Thoracic aorta (tissue), 2 donors: ENCODE measurements at places on chromosomes 3 and 15. TPM values are rescaled to one million over a fixed set of nuclear protein-coding genes. Genes with fewer than 3 reads are reported as not detected.

The SUSD5 gene
- 259 TPM for total RNA-seq

The DOCK3 gene
- 0.14 TPM for total RNA-seq

The CXCR6 gene
- total RNA-seq, result 4.9 TPM

DNA sequence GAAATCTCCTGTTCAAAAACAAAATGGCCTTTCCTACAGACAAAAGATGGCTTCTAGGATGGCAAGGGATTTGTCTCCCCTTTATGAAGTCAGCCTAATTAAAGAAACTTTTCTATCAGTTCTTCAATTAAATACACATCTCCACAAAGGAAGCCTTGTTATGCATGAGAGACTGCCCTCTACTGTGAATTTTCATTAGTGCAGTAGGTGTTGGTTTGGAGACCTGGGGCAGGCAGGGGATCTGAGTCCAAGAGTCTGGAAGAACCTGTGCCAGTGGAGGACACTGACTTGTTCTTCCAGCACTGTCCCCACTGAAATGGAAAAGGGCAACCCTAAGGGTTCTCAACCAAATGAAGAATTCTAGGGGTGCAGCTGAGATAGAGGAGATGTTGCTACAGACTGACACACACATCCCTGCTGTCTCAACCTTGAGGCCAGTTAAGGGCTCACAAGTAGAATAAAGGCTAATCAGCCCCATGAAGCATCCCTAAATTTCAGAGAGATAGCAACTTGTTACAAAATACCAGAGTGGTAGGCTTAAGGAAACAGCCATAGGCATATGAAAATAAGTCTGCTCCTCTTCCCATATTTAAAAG is 174.0 kb upstream of the PRICKLE2 start:
- DNase-seq, result no peak

The COL6A5 gene
- total RNA-seq, result not detected

The SYNM gene
- 60.9 TPM for total RNA-seq

The LYSMD2 gene
- 16.8 TPM for total RNA-seq

- DNase-seq, result no peak
Measured at GRCh38 chr3:66473181-66473580, 27.6 kb downstream of the LRIG1 start.

- DNase-seq, result no peak
Measured at GRCh38 chr3:168653255-168653654, 557.5 kb upstream of the GOLIM4 start.

- DNase-seq, result no peak
Measured at GRCh38 chr3:33898901-33899300, 100.5 kb downstream of the PDCD6IP start.

The TUSC2 gene
- 19.4 TPM for total RNA-seq

The SMAD6 gene
- 113 TPM for total RNA-seq

The SCN11A gene
- 0.07 TPM for total RNA-seq

- no peak for DNase-seq
Measured at GRCh38 chr3:115401851-115402501, 221.3 kb upstream of the GAP43 start.

The XCR1 gene
- total RNA-seq, result not detected

The DAZL gene
- total RNA-seq, result not detected

GRCh38 chr15:48644467-48644826 is 1.1 kb downstream of the FBN1 start:
- no peak for DNase-seq

GRCh38 chr3:129432671-129433070 is 4.2 kb upstream of the EFCAB12 start:
- DNase-seq, result no peak

GRCh38 chr15:90760661-90761232 is 43.6 kb downstream of the BLM start:
- DNase-seq, result no peak

- DNase-seq, result no peak
Measured at GRCh38 chr15:28991236-28992171, 105.7 kb downstream of the APBA2 start.

GRCh38 chr3:146747928-146748327 is 142.8 kb upstream of the PLSCR5 start:
- no peak for DNase-seq

GRCh38 chr3:194080436-194080835 is 55.5 kb upstream of the HES1 start:
- no peak for DNase-seq

- no peak for DNase-seq
Measured at GRCh38 chr15:35465783-35466182, 80.2 kb downstream of the DPH6 start.

DNA sequence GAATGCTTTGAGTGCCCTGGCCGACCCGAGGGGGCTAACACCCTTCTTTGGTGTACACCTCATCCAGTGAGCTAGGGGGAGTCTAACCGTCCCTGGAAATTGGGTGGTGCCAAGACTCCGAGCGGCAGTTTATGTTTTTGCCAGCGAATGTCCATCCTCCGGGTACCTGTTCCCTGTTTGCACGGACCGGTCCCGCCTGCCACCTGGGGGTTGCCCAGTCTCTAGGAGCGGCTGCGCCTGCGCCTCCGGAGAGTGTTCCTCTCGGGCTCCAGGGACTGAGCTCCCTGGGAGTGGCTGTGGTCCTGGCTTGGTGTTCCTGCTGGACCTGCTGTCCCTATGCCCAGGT is 913 bp upstream of the WNT7A start:
- no peak for DNase-seq

- no peak for DNase-seq
Measured at GRCh38 chr3:186883686-186884058, 41.2 kb downstream of the ADIPOQ start.

DNA sequence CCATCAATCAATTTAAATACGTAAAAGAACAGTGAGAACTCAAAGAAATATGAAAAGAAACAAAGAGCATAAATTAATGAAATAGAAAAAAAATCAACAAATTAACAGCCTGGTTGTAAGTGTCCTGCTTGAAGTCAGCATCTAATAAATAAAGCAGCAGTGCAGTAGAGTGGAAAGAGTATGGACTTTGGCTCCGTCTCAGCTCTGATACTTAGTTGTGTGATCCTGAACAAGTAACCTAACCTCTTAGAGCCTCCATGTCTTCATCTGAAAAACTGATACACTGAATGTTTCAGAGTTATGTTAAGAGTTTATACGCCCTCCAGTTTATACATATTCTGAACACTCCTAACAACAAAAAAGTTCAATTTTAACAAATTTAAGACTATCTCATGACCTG is 44.6 kb downstream of the TFDP2 start:
- DNase-seq, result no peak

DNA sequence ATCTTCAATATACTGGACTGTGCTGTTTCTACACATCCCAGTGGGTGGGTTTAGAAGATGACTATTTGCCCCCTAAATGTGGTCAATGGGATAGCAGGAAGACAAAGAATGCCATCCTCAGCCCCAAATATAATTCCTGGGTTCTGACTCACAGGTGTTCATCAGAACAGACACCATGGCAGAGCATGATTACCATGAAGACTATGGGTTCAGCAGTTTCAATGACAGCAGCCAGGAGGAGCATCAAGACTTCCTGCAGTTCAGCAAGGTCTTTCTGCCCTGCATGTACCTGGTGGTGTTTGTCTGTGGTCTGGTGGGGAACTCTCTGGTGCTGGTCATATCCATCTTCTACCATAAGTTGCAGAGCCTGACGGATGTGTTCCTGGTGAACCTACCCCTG is 3.0 kb downstream of the CXCR6 start:
- no peak for DNase-seq

The GOLGA6B gene
- not detected for total RNA-seq

The FBXO40 gene
- not detected for total RNA-seq

DNA sequence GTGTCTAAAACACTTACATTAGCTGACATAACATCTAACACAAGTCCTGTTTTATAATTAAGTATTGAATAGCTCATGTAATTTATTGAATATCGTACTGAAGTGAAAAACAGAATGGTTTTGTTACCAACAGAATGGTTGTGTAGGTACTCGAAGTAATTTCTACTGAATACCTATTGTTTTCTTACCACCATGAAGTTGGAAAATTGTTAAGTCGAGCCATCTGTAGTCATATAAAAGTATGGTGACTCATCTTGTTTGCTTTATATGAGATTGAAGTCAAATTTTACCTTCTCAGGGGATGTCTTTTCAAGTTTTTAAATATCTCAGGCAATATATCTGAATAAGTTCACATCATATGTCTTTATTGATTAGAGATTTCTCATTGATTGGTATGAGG is 37.6 kb downstream of the PIAS1 start:
- DNase-seq, result no peak

DNA sequence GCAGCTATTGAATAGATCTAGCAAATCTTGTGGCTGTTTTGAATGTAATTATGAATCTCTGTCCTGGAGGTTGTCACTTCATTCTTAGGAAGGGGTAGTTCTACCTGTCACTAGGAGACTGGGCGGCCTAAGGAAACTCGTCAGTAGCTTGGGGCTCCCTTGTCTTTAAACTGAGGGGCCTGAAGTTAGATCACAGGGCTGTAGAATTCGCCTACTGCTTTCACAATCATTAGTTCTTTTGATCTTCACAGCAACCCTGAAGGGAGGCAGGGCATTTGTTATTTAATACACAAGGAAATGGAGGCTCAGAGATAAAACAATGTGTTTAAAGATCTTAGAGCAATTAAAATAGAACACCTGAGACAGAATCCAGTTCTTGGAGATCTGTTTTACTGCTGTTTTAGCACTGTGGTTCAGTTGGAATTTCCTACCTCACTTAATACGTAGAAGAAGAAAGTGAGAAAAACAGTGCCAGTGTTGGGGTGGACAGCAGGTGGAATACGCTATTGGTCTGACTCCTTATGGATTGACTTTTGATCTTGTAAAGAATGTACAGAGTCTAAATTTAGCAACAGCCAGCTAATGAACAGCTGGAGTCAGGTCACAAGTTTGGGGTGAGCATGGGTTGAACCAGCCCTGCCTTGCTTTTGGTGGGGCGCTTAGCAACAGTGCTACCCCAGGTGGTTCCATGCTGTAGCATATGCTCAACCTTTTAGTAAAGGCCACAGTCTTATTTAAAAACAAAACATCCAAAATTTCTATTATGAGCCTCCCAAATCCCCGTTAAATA is 71.4 kb upstream of the BHLHE40 start:
- no peak for DNase-seq

The CYP8B1 gene
- total RNA-seq, result not detected

DNA sequence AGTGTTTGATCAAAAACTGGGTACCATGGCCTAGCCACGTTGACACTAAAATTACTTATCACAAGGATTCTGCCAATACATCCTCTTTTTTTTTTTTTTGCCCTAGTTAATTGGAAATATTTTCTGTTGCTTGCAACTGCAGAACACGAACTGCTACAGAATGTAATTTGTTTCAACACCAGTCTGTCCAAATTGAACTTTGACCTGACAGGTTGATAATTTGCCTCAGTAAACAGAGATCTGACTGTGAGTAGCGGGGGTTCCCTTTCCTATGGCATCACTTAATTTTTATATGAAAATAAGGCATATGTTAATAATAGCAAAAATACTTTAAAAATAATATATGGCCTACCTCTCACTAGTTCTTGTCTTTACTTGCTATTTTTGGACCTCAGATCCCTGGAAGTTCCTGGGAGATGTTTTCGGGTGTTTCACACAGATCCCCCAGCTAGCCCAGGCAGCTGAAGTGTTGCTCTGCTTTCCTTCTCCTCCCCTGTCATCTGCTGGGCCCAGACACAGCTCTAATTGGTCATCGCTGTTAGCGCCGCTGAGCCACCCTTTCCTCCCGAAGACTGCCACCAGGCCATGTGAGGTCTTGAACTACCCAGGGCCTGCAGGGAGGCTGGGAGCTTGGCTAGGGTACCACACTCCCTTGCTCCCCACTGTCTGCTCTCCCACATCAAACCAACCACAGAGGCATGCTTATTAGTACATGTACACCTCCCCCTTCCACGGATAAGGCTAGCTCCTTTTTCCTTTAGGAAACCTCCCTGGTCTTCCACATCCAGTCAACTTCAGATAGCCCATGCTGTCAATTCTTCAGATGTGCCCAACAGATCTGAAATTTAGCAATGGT is 89.8 kb upstream of the RNF7 start:
- DNase-seq, result no peak

GRCh38 chr3:76438971-76439370 is 600.9 kb upstream of the ROBO2 start:
- DNase-seq, result no peak

GRCh38 chr15:47796830-47797229 is 79.5 kb downstream of the SEMA6D start:
- no peak for DNase-seq

DNA sequence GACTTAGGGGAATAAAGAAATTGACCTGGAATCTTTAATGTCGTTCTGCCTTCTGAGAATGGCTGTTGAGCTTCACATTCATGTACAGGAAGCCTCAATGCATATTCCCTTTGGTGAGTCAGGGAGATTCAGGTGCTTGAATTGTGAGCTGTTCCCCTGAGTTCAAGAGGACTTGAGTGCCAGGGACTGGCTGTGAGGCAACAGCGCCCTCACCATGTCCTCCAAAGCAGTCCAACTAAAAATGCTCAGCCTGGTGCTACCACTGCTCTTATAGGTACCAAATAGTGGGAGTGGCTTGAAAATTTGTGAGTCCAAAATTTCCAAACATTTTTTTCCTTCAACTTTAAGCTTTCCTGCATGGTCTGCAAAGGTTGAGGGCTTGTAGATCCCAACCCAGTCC is 54.1 kb downstream of the LEO1 start:
- DNase-seq, result no peak

The MYEF2 gene
- 168 TPM for total RNA-seq

The STAG1 gene
- 56.4 TPM for total RNA-seq

The TEX55 gene
- total RNA-seq, result not detected

DNA sequence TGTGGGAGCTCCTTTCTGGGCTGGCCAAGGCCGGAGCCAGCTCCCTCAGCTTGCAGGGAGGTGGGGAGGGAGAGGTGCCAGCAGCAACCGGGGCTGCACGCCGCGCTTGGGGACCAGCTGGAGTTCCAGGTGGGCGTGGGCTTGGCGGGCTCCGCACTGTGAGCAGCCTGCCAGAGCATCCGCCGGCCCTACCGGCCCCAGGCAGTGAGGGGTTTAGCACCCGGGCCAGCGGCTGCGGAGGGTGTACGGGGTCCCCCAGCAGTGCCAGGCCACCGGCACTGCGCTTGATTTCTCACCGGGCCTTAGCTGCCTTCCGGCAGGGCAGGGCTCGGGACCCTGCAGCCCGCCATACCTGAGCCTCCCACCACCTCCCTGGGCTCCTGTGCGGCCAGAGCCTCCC is 651.0 kb upstream of the ARPP21 start:
- no peak for DNase-seq

DNA sequence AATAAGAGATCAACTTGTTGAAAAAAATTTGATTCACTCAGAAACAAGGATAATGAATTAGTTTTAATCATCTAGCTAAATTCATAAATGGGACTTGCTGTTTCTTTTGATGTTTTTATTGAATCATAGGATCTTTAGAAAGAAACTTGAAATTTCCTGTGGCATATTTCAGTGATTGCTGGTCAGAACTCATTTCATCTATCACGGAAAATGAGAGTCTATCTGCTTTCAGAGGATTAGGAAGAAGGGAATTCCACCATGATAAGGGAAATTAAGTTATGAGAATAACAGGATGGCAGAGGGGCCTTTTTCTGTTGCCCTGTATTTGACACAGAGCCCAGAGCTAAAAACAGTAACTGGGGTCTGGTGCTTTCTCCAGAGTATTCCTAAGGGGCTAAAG is 44.9 kb upstream of the CCNL1 start:
- no peak for DNase-seq
